ENCODE measurements at places on chromosomes 1 and 21.

- no peak for DNase-seq
Measured at GRCh38 chr1:161261261-161262235, 3.0 kb downstream of the PCP4L1 start.

- no peak for DNase-seq
Measured at GRCh38 chr1:244311784-244312532, 139.8 kb downstream of the ADSS2 start.

GRCh38 chr1:115218034-115218405, 120.0 kb downstream of the NGF start:
- DNase-seq = no peak

GRCh38 chr1:78911956-78912880, 94.3 kb downstream of the ADGRL4 start:
- DNase-seq = no peak

DNA sequence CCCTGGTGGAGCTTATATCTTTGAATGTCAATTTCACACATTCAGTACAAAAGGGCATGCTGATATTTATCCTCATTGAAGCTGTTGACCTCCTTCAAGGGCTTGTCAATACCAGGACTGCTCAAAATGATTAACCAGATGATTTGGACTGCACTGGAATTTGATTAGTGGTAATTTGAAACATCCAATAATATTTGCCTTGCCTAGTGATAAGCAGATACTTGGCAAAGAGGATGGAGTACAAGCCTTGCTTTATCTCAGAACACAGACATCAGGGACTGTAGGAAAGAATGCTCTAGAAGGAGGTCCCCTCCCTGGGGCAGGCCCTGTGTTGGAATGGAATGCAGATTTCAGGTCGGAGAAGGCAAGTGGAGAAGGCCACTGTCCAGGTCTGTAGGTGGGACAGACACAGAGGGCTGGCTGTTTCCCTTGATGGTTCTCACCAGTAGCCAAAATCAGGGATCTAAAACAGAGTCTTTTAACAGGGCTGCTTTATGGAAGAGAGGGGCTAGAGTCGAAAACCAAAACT, 64.8 kb upstream of the ZNF648 start:
- no peak for DNase-seq

- DNase-seq = no peak
Measured at GRCh38 chr1:114723457-114723856, 6.9 kb upstream of the NRAS start.

DNA sequence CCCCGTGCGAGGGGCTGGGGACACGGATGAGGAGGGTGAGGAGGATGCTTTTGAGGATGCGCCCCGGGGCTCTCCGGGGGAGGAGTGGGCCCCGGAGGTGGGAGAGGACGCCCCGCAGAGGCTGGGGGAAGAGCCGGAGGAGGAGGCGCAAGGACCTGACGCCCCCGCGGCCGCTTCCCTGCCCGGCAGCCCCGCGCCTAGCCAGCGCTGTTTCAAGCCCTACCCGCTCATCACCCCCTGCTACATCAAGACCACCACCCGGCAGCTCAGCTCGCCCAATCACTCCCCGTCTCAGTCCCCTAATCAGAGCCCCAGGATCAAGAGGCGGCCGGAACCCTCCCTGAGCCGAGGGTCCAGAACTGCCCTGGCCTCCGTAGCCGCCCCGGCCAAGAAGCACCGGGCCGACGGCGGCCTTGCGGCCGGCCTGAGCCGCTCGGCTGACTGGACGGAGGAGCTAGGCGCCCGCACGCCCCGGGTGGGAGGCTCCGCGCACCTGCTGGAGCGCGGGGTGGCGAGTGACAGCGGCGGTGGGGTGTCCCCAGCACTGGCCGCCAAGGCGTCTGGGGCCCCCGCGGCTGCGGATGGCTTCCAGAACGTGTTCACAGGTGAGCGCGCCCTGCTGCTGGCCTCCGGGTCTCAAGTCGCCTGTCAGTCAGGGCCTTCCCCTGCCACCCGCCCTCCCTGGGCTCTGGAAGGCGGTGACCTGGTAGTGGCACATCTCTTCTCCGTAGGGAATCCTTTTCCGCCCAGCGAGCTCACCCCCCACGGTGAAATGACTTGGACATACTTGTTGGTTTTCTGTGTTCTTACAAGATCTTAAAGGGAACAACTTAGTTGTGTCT, 1.7 kb downstream of the FMN2 start:
- DNase-seq = no peak

DNA sequence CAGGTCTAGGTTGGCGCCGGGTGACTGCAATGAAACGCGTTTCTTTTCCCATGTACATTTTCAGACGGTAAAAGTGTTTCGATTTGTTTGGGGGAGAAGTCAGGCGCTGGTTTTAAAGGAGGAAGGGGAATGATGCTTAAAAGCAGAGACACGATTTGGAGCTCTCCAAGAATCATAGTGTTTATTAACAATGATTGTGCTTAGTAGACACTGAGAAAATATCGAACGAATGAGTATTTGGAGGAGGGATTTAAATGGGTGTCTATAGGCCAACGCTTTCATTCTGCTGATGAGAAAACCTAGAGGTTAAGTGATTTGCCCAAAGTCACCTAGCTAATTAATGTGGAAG, 36.9 kb upstream of the JAK1 start:
- no peak for DNase-seq

GRCh38 chr1:171139890-171140289, 45.2 kb upstream of the FMO2 start:
- no peak for DNase-seq

DNA sequence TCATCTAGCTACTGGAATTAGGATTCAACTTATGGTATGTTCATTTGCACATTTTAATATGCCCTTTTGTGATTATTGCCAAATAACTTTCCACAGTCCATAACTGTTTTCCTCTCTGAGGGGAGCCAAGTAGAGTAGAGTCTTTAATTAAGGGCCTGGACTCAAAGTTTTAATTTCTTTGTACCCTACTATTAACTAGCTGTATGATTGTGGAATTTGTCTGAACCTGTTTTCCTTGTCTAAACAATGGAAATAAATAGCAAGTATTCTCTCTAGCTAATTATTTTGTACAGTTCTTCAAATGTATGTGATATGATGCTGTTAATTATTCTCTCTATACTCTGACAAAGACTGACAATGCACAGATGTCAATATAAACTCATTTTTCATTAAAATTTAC, 24.0 kb upstream of the SLC30A10 start:
- no peak for DNase-seq

GRCh38 chr1:54517496-54517895, 30.5 kb upstream of the ACOT11 start:
- no peak for DNase-seq

DNA sequence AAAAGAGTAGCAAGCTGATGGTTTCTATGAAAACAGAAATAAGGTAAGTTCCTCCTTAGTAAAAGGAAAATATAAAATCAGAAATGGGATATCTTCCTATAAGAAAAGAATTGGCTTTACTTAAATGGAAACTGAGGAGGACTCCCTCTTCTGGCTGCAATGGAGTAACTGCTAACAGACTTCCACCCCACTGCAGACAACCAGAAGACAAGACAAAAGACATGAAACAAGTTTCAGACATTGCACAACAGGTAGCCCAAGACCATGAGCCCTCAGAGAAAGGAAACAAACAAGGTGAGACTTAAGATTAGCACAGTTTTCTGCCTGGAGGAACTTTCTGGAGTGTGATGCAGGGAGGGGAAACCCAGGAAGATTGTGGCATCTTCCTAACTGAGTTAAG, 17.0 kb upstream of the OLFML2B start:
- DNase-seq = no peak

GRCh38 chr1:58687516-58687915, 12.3 kb downstream of the MYSM1 start:
- DNase-seq = no peak

GRCh38 chr1:50976111-50976889, 6.3 kb downstream of the CDKN2C start:
- DNase-seq = no peak

All from CD4-positive, alpha-beta T cell treated with Interleukin-2 at 100 ng/mL for 4 hours (primary cell).